B cell (primary cell): ENCODE measurements at places on chromosomes 6 and 20. TPM values are rescaled to one million over a fixed set of nuclear protein-coding genes. Genes with fewer than 3 reads are reported as not detected.

CLPSL2 gene
- not detected in 2 replicates for total RNA-seq

GRCh38 chr6:144438103-144438502, 153.0 kb downstream of the UTRN start:
- DNase-seq: no peak
- H3K4me3 ChIP-seq: no peak overlapping the region
- H3K27me3 ChIP-seq: no peaks in the 10 kb centered on the region
- peaks cover 77% of the 10 kb centered on the region for H3K36me3 ChIP-seq

PEX7 gene
- 3.9 and 6.6 TPM in 2 replicates for total RNA-seq

C6orf15 gene
- total RNA-seq: not detected in 2 replicates

DNA sequence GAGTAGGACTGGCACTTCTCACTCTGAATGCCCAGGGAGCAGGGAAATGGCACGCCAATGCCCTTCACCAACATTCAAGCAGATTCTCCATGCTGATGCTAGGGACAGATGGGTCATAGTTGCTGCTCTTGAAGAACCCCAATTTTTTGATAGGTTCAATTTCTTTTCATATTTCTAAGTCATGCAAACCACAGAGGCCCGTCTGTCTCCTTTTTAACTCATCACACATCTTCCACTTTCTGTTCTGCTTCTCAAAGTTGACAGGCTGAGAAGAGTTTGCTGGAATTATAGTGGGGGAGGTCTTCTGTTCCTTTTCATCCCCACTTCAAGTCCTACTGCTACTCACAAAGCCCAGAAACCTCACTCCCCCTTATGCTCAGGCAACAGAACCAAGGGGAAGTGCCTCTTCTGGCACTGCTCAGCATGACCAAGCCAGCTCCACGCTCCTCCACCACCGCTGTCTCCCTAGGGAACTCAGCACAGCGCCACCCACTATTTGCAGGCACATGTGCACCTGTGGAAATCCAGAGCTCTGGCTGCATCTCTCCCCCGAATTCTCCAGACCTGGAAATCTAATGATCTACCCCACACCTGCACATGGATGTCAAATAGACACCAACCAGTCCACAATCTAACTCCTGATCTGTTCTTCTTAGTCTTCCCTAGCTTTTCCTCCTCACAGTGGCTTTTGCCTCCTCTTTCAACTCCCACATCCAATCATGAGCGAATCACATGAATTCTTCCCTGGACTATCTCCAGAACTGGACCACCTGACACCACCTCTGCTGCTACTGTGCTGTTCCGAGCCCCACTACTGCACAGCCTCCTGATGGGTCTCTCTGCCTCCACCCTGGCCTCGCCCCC, 10.7 kb downstream of the ZBTB24 start:
- no peak overlapping the region for H3K27ac ChIP-seq
- no peaks in the 10 kb centered on the region for H3K36me3 ChIP-seq
- H3K4me3 ChIP-seq: no peak overlapping the region
- peaks cover 29% of the 10 kb centered on the region for H3K4me1 ChIP-seq

HTR1E gene
- not detected in 2 replicates for total RNA-seq

C20orf202 gene
- total RNA-seq: not detected in 2 replicates

DNA sequence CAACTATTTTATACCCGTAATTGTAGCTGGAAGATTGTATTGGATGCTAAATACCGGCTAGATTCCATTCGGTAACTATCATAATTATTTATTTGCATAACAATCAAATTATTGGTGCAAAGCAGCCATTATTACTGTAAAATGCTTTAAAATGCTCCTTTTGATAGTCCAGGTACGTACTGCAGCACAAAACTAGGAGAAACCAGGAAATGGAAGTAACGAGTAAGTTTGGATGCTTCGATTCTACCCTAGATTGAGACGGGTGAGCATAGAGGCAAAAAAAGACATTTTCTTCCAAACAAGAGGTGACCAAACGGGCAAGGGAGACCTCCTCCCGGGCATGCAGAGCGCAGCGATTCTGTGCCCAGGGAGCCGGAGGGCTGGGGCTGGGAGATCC, 469 bp upstream of the XRN2 start:
- H3K36me3 ChIP-seq: peaks cover 4% of the 10 kb centered on the region
- H3K27ac ChIP-seq: peak overlapping the region; percentile 91
- H3K27me3 ChIP-seq: no peaks in the 10 kb centered on the region
- no peak for DNase-seq
- peak overlapping the region; percentile 66 for H3K4me3 ChIP-seq
- peaks cover 17% of the 10 kb centered on the region for H3K4me1 ChIP-seq

AARS2 gene
- 21.3 and 22.6 TPM in 2 replicates for total RNA-seq

- H3K27ac ChIP-seq: no peak overlapping the region
- no peaks in the 10 kb centered on the region for H3K4me1 ChIP-seq
- no peaks in the 10 kb centered on the region for H3K27me3 ChIP-seq
- DNase-seq: no peak
- H3K36me3 ChIP-seq: no peaks in the 10 kb centered on the region
These were observed 14.8 kb upstream of the ADGB start for GRCh38 chr6:146583966-146584365.
